Thymus (tissue), 14 donors: ENCODE measurements at places on chromosomes 6 and 20.

DNA sequence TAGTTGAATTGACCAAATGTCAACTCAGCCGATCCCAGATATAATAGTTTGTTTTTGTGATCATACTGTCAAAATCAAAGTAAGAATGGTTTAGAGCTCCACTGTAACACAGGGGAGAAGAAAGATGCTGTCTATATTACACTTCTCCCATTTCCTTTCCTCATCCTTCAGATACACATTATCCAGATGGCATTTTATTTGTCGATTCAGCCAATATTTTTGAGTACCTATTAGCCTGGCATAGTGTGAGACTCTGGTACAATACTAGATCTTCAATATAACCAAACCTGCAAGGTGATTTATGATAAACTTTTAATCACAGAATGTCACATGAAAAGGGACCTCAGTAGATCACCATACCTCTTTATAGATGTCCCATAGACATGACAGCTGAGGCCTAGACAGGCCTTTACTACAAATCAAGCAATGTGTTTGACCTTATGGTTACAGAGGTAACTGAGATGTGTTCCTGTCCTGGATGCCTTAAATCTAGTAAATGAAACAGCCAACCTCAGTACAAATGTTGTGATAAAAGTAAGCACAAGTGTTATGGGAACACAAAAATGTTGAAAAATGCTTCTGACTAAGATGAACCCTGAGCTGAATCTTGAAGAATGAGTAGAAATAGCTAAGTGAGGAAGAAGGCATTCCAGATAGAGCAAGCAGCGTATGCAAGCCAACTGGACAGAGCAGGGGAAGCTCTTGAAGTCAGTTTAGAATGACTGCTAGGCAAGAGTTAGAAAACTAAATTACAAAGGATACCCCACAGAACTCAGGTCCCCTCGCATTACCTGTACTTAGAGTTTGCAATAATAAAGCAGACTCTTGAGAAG is 1.9 kb downstream of the FBXO9 start:
- H3K4me3 ChIP-seq = no peak overlapping the region
- no peaks in the 10 kb centered on the region for H3K36me3 ChIP-seq
- DNase-seq = no peak
- H3K4me1 ChIP-seq = peaks cover 4% of the 10 kb centered on the region
- H3K27ac ChIP-seq = no peak overlapping the region
- H3K27me3 ChIP-seq = no peaks in the 10 kb centered on the region

- H3K27ac ChIP-seq = no peak overlapping the region
- peaks cover 2% of the 10 kb centered on the region for H3K4me1 ChIP-seq
- no peak overlapping the region for H3K4me3 ChIP-seq
- DNase-seq = no peak
- no peaks in the 10 kb centered on the region for H3K27me3 ChIP-seq
Measured at GRCh38 chr6:130968476-130968875, 94.6 kb downstream of the EPB41L2 start.

- no peak overlapping the region for H3K4me3 ChIP-seq
- H3K27ac ChIP-seq = no peak overlapping the region
- no peaks in the 10 kb centered on the region for H3K4me1 ChIP-seq
- no peaks in the 10 kb centered on the region for H3K27me3 ChIP-seq
- DNase-seq = no peak
Measured at GRCh38 chr6:169296170-169296569, 42.5 kb upstream of the THBS2 start.

GRCh38 chr6:151493804-151494234 is at the start of gene CCDC170:
Gene CCDC170 (plus strand): TSS chr6:151494017. CDS start chr6:151494129, 112 bp downstream.
- H3K27me3 ChIP-seq = peaks cover 24% of the 10 kb centered on the region
- DNase-seq = no peak
- peak within 1 kb of the TSS; percentile 45 for H3K4me3 ChIP-seq
- H3K36me3 ChIP-seq = no peaks in the 10 kb centered on the region
- H3K27ac ChIP-seq = no peak within 1 kb of the TSS

DNA sequence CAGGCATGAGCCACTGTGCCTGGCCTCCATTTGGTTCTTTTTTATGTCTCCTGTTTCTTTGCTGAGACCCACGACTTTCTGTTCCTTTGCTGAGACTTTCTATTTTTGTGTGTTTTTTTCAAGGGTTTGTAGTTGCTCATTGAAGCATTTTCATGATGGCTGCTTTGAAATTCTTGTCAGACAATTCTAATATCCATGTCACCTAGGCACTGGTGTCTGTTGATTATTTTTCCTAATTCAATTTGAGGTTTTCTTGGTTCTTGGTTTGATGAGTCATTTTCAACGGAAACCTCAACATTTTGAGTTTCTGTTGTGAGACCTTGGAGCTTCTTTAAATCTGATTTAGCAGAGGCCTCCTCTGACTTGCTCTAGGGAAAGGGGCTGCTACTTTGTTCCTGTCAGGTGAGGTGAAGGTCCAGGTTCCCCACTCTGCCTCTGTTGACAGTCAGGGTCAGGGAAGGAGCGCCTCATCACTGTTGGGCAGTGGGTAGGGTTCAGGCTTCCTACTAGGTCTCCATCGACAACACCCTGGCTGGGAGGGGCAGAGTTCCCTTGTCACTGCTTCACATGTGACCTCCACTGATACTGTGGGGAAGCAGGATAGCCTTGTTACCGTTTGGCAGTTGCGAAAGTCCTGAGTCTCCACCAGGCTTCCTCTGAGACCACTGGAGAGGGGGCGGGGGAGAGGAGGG is 67.2 kb upstream of the RNF24 start:
- no peaks in the 10 kb centered on the region for H3K27me3 ChIP-seq
- peaks cover 21% of the 10 kb centered on the region for H3K4me1 ChIP-seq
- H3K27ac ChIP-seq = peak overlapping the region; percentile 86
- DNase-seq = peak; percentile 33
- H3K4me3 ChIP-seq = no peak overlapping the region
- no peaks in the 10 kb centered on the region for H3K36me3 ChIP-seq

- peak; percentile 45 for DNase-seq
- no peaks in the 10 kb centered on the region for H3K27me3 ChIP-seq
- H3K27ac ChIP-seq = no peak overlapping the region
- peaks cover 7% of the 10 kb centered on the region for H3K4me1 ChIP-seq
- no peak overlapping the region for H3K4me3 ChIP-seq
Measured at GRCh38 chr6:43009124-43009523, 4.6 kb downstream of the MEA1 start.

- no peaks in the 10 kb centered on the region for H3K4me1 ChIP-seq
- no peaks in the 10 kb centered on the region for H3K36me3 ChIP-seq
- H3K4me3 ChIP-seq = no peak overlapping the region
- no peak overlapping the region for H3K27ac ChIP-seq
- DNase-seq = no peak
Measured at GRCh38 chr6:44960898-44961297, 367.2 kb upstream of the RUNX2 start.

- H3K36me3 ChIP-seq = no peaks in the 10 kb centered on the region
- no peaks in the 10 kb centered on the region for H3K27me3 ChIP-seq
- DNase-seq = no peak
- H3K27ac ChIP-seq = no peak overlapping the region
Measured at GRCh38 chr20:52922436-52922835, 49.7 kb upstream of the TSHZ2 start.

- H3K27ac ChIP-seq = no peak overlapping the region
- no peaks in the 10 kb centered on the region for H3K4me1 ChIP-seq
- no peak for DNase-seq
- H3K27me3 ChIP-seq = no peaks in the 10 kb centered on the region
- no peak overlapping the region for H3K4me3 ChIP-seq
Measured at GRCh38 chr6:29995340-29995777, 53.0 kb downstream of the HLA-A start.

DNA sequence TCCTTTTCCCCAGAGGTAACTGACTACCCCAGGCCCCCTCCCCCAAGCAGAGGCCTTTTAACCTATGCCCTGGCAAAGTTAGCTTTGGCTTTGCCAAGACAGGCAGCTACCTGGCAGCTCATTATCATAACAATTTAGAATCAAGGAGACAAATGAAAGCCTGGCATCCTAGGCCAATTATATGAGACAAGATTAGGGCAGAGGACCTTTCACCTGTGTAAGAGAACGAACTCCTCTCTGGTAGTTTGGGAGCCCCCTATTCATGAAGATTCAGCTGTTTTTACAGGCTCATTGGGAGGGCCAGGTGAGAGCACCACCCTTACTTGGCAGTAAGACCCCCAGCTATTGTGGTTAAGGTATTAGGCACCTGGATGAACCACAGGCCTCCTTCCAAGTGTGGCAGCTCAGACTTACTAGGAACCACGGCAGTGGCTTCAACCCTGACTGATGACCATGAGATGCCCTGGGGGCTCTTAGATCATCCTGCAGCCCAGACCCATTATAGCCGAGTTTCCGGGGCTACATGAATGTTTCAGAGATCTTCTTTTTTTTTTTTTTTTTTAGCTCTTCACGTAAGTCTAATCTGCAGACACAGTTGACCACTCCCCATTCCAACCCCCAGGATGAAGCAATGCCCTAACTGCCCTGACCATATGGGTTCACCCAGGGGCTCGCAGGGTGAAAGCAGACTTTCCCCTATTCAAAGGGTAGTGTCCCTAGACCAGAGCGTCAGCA is 56.2 kb downstream of the RAB44 start:
- H3K27ac ChIP-seq = no peak overlapping the region
- no peak overlapping the region for H3K4me3 ChIP-seq
- no peaks in the 10 kb centered on the region for H3K27me3 ChIP-seq
- H3K4me1 ChIP-seq = no peaks in the 10 kb centered on the region

- peaks cover 42% of the 10 kb centered on the region for H3K4me1 ChIP-seq
- H3K27me3 ChIP-seq = no peaks in the 10 kb centered on the region
- H3K36me3 ChIP-seq = peaks cover 42% of the 10 kb centered on the region
- DNase-seq = no peak
Measured at GRCh38 chr6:44237021-44237812, 9.7 kb upstream of the HSP90AB1 start.

DNA sequence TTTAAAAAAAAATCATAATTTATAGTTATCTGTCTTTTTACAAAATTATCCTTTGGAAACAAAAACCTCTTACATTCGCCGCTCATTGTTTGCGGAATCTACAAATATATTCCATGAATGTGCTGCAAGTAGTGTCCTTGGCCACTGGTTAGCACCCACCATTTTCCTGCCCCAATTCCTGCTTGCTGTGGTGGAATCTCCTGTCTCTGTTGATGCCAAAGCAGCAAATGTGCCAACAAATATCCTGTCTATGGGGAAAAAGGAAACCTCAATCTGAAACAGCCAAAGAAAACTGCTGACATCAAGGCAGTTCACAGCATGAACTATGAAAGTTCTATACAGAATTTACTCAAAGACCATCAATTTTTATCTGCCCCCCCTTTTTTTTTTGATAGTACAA is 603.6 kb downstream of the COL12A1 start:
- no peak overlapping the region for H3K27ac ChIP-seq
- no peaks in the 10 kb centered on the region for H3K4me1 ChIP-seq
- DNase-seq = no peak

GRCh38 chr6:63897952-63898351 is 262.4 kb downstream of the PHF3 start:
- H3K4me3 ChIP-seq = no peak overlapping the region
- no peaks in the 10 kb centered on the region for H3K4me1 ChIP-seq
- H3K27me3 ChIP-seq = no peaks in the 10 kb centered on the region
- no peak for DNase-seq
- H3K27ac ChIP-seq = no peak overlapping the region
- H3K36me3 ChIP-seq = no peaks in the 10 kb centered on the region

- H3K27me3 ChIP-seq = no peaks in the 10 kb centered on the region
- H3K4me3 ChIP-seq = no peak overlapping the region
- no peak for DNase-seq
- H3K36me3 ChIP-seq = no peaks in the 10 kb centered on the region
- H3K27ac ChIP-seq = no peak overlapping the region
- H3K4me1 ChIP-seq = no peaks in the 10 kb centered on the region
Measured at GRCh38 chr6:91695221-91695620, 1108.3 kb upstream of the MAP3K7 start.
